Muscle of back (tissue), 13 donors: ENCODE measurements at places on chromosomes 7 and 10.

DNA sequence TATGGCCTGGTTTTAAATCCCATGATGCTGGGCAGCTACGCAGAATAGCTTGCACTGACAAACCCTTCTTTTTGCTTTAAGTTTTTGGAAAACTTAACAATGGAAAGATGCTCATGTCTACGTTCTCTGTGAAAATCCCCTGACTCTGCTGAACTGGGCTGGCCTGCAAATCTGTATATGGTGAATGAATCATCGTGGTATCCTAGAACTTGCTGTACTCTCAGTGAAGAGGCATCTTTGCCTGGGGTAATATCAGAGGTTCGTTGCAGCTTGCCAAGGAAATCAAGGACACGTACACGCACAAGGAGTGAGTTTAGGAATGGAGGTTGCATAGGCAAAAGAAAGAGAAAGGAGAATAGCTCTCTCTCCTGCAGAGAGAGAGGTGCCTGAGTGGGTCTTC lies 382.0 kb upstream of the ADARB2 start:
- no peak for DNase-seq

GRCh38 chr7:19772306-19772705 lies 1.1 kb downstream of the TMEM196 start:
- peak; percentile 8 for DNase-seq

DNA sequence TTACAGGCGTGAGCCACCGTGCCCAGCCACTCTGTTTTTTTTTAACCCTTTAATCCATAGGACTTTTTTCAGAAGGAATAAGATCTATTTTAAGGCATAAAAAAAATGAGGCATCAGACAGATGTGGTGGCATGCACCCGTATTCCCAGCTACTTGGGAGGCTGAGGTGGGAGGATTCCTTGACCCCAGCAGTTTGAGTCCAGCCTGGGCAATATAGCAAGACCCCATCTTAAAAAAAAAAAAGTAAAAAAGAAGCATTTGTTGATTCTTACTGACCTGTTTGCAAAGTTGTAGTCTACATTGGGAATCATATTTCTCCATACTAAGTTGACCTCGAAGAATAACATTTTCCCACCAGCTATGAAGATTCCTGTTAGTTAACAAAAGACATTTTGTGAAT lies 38.6 kb downstream of the VCL start:
- DNase-seq, result no peak

- no peak for DNase-seq
These were observed 358.7 kb downstream of the ELMO1 start for GRCh38 chr7:37089972-37090371.

- DNase-seq, result no peak
These were observed 72.5 kb upstream of the CC2D2B start for GRCh38 chr10:95835149-95835860.

DNA sequence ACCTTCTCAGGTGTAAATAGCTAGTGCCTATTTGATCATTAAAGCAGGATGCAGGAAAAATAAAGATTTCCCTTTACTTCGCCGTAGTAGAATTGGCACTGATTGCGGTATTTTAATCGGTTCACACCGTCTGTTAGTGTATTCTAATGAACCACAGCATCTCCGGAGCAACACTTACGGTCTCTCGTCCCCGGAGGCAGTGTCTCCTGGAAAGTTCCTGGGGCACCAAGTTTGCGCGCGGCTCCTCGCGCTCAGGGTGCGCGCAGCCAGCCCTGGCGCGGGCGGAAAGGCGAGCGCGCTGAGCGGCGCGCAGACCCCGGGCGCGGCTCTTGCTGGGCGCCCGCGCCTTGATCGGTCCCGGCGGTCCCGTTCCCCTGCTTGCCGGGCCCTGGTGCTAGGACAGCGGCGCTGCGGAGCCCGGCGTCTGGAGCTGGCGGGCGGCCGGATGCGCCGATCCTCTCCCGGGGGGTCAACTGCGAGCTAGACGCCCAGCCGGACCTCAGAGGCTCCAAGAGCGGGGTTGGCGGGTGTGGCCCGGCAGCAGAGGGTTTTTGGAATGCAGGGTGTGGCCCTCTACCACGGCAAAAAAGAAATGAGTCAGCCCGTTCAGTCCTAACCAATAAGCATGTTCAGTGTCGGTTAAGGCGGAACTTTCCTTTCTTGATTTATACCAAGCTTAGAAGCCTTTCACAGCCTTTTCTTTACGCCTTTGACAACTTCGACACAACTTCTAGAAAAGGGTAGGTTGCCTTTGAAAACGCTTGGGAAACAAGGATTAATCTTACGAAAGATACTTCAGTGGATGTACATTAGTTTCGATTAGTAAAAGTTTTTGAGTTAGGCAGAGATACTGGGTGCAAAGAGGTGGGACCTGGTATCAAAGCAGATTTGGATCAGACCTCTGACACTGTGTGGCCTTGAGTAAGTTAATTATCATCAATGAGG lies 166.8 kb upstream of the ASAH2 start:
- DNase-seq, result peak; percentile 72

GRCh38 chr7:47311891-47312290 lies 270.0 kb downstream of the TNS3 start:
- DNase-seq, result no peak

DNA sequence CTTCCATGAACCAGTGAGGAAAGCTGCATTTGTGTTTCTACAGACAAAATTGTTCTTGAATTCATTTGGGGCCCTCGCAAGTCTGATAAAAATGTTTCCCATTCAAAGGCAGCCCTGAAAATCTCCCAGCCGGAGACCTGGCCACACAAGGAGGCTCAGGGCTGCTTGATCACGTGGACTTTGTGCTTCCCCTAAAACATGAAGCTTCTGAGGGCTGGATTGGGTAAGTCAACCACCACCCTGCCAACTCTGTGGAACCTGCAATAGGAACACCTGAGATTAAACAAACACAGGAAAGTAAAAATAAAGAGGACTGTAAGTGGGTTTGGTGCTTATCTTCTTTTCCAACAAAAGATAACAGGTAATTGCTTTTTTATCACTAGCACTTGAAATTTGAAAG lies 133.8 kb downstream of the C10orf90 start:
- no peak for DNase-seq

GRCh38 chr10:117005527-117006055 lies 604 bp upstream of the SHTN1 start:
- DNase-seq, result no peak

DNA sequence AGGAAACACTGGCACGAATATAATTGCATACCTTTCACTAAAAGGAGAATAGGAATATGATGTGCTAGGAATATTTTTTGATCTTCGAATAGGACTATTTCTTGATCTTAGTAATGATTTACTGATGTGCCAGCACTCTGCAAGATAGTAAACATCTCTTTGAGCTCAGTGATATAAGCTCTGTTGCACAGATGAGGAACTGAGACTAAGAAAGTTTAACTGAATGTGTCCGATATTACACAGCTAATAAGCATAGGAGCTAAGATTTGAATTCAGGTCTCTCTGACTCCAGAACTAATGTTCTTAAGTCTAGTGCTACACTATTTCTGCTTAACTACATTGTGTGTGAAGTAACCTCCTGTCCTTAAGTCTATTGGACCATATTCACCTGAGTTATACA lies 98.4 kb upstream of the PTPRZ1 start:
- DNase-seq, result no peak

GRCh38 chr7:1097120-1097504 lies 9.2 kb downstream of the GPER1 start:
- no peak for DNase-seq

GRCh38 chr10:131259535-131259934 lies 52.0 kb downstream of the TCERG1L start:
- no peak for DNase-seq

DNA sequence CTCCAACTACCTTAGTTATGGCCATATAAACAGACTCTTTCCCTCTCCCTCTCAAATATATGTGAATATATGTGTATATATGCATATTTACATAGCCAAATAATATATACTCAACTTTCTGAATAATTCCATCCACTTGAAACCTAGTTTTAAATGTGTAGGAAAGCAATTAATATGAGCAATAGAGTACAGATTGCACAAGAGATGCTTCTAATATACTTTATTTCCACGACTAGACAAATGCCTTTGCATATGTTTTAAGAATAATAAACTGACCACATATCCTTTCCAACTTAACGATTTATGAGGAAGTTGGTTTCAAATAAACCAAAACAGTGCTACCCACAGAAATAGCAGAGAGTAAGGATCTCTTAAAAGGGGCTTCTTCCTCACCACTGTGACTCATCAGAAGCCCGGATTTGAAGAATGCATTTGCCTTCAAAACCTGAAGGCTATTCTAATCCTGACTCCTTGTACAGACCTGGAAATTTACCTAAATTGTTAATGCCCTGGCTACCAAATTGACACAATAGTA lies 266.3 kb downstream of the AHR start:
- DNase-seq, result no peak

- no peak for DNase-seq
These were observed 20.6 kb downstream of the FAM200A start for GRCh38 chr7:99531354-99531765.

- no peak for DNase-seq
These were observed 3.2 kb upstream of the DUSP5 start for GRCh38 chr10:110494532-110494931.

DNA sequence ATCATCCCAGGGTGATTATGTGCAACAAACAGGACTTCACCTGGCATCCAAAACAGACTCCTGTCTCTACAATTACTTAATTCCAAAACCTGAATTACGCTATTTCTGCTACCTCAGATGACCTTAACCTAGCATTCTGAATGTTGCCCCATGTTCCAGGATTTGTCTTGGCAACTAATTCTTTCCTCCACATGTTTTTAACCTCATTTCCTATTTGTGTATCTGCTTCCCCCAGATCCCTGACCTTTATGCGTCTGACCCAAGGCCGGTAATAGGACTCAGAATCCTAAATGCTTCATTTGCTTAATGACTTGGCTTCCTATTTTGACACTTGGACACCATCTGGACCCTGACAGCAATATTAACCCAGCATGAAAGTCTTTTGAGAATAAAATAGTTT lies 8.7 kb upstream of the ING3 start:
- no peak for DNase-seq

GRCh38 chr10:80187465-80188409 lies 17.6 kb downstream of the ANXA11 start:
- no peak for DNase-seq

DNA sequence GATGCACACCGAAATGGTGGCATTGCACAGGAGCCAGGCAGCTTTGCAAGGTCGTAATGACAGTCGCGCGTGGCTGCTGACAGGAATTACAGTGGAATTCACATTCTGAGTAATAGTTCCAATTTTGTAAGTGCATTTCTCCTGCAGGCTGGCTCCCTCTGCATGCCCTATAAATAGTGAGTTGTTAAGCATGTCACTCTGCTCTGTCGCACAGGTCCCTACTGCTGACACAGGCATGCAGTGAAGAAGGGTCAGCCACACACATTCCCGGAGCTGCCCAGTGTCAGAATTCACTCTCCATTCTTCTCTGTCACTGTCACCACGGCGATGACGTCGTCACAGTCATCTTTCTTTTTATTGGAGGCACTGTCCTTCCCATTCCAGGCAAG lies 49.2 kb upstream of the SHH start:
- DNase-seq, result no peak

DNA sequence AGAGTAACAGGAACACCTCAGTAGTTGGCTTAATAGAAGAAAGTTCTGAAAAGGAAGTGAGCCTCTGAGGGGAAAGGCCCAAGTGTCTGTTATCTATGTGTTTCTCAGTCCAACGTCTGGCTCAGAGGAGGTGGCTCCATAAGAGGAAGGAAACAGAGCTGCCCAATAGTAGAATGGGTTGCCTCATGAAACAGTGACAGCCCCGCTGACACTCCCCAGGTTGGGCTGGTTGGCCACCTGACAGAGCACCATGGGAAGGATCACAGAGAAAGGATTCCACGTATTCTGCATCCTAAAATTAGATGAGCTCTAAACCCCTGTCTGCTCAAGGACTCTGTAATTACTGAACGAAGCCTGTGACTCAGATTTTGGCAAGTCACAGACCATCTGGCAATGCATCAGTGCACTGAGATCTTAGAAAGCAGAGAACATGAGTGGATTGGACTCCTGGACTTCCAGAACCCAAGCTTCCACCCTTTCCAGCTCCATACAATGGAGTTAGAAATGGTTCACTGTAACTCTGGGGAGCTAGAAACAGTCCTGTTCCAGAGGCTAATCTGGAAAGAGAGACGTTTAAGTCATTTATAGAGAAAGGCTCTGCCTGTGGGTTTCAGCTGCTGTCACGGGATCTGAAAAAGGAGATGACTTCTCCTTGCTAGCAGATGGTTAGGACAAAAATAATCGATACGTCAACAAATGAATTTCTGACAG lies 2.9 kb downstream of the PKD2L1 start:
- DNase-seq, result no peak
